Kidney epithelial cell (primary cell): ENCODE measurements at places on chromosomes 2 and 18.

- peak; percentile 70 for DNase-seq
Measured at GRCh38 chr2:8477552-8478470, 204.0 kb upstream of the ID2 start.

DNA sequence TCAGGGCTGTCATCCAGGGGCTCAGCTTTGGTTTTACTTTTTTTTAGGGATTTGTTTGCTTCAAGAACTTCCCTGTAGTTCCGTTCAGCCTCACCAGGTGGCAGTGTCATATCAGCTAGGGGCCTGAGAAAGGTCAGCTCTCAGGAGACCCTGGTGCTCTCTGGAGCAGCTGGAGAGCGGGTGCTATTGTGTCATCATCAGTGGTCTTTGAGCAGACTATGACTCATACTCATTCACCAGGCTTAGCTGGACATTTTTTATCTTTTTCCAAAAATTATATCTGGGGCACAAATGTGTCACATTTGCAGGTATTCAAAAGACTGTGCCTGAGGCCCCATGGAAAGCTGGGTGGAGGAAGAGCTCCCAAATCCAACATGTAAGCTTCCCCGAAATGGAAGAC lies 24.4 kb downstream of the ZNF892 start:
- peak; percentile 54 for DNase-seq

GRCh38 chr2:27730980-27731691 lies 40.4 kb upstream of the MRPL33 start:
- DNase-seq, result no peak

DNA sequence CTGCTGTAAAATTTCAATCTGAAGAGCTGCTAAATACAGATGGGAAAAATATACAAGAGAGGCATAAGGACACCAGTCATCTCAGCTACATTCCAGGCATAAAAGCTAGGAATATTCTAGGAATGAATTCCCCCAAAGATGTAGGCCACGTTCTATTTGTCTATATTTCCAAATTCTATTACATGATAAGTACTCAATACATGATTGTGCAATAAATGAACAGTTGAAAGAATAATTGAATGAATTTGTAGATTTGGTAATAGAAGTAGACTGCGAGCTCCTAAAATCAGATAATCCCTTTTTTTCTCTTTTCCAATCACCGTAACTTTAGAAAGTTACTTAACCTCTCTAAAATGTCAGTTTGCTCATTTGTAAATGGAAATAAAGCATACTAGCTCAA lies 48.5 kb upstream of the KCNH7 start:
- DNase-seq, result no peak

GRCh38 chr2:236262238-236262637 lies 2.0 kb downstream of the ASB18 start:
- no peak for DNase-seq
